GF-D8 (cell line): ENCODE measurements at places on chromosomes 1 and 21.

DNA sequence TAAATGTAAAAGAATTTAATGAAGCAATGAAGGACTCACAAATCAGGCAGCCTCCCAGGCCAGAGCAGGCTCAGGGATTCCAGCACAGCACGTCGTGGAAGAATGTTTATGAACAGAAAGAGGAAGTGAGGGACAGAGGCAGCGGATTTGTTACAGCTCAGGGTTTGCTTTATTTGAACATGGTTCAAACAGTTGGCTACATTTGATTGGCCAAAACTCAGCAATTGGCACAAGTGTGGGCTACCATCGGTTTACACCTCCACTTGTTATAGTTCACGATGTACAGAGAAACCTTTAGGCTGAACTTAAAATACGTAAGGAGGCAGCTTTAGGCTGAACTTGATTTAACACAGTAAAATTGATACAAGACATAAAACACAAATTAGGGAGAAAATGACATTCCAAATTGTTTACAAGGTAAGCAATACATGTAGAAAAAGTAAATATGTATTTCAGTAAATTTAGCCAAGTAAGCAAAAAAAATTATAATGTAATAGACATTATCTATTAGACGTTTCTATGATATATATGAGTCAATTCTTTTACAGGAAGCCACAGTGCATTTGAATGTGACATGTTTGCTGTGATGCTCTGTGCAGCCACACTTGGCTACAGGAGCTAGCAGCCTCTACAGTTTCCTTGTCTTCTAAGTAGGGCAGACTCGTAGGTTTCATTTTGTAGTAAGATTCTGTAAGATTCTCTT is 126.5 kb downstream of the ADSS2 start:
- peak; percentile 3 for DNase-seq

DNA sequence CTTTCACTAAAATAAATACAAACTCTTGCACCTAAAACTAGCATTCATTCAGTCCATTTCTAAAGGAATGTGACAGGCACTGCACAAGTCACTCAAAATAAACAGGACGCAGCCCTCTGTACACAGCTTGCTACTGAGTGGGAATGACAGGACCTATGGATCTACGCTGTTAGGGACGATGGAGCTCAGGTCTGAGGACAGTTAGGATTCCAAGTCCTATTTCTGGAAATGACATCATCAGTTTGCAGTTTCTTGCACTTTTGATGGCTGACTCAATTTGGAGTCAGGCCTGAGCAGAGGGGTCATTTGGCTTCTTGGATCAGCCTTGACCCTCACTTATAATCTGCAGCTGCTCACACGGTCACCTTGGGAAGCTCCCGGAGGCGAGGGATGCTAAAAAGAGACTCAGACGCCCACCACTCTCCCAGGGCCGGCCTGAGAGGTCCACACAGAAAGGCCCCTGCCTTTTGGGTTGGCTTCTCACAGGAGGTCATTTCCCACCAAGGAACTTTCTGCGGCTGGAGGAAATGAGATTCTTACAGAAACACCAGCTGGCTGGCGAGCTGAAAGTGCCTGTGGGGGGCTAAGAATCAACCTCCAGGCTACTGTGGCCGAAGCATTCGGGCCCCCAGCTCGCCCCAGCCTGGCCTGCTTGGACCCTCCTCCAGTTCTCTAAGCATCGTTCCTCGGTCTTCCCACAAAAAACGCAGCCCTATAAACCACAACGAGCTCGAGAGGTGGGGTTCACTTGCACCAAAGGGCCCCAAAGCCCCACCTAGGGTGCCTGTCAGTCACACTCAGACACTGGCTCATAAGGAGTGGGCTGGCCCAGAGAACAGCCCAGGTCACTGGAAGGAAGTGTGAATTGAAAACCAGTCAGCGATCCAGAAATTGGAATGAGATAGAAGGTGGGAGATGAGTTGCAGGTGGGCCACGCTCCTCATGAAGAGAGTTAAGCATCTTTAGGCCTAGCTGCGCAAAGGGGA is 8.9 kb upstream of the PDE9A start:
- DNase-seq = no peak

GRCh38 chr1:164739189-164739588 is 180.2 kb downstream of the PBX1 start:
- DNase-seq = no peak

GRCh38 chr1:83961571-83962295 is 37.2 kb downstream of the TTLL7 start:
- no peak for DNase-seq

- DNase-seq = no peak
Measured at GRCh38 chr1:182525342-182525741, 63.7 kb downstream of the RNASEL start.

DNA sequence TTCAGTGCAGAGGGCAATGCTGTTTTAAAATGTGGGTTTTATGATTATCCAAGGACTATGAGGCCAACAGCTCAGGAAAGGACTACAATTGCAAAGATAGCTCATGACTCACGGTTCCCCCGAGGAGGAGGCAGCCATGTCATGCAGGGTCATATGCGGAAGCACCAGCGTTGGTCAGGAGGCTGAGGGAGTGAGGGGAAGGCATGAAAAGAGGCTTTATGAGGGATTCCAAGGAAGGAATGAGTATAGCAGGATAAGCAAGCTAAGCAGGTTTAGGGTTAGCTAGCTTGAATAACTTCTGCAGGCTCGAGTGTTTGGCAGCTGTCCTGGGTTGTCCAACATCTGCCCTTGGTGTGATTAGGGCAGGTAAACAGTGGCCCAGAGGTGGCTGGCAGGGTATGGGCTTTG is 495.1 kb downstream of the SETD4 start:
- no peak for DNase-seq

DNA sequence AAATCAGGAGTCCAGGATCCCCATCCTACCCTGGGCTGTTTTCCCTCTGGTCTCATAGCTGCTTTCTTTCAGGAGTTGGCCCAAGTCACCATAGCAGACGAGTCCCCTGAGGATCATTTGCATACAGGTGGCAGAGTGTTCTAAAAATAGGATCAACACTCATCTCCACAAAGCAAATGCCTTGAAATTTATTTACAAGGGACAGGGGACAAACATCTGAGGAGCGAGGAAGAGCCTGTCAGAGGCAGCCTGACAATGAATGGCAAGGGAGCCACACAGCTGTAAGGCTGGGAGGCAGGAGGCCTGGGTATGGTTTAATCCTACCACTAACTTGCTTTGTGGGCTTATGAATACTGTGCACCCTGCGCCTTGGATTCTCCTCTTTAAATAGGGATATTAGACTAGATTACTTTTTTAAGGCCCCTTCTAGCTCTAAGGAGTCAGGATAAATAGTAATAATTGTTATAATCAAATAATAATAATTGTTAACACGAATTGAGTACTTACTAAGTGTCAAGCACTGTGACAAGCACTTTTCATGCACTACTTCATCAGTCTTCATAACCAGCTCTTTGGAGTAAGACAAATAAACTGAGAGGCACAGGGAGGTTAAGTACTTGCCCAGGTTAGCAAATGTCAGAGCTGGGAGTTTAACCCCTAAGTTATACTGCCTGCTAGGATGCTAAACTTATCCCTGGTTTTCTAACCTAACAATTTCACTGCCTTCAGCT is 34.5 kb downstream of the RAB3B start:
- no peak for DNase-seq

GRCh38 chr1:178308438-178308837 is 188.3 kb downstream of the CLEC20A start:
- DNase-seq = no peak

DNA sequence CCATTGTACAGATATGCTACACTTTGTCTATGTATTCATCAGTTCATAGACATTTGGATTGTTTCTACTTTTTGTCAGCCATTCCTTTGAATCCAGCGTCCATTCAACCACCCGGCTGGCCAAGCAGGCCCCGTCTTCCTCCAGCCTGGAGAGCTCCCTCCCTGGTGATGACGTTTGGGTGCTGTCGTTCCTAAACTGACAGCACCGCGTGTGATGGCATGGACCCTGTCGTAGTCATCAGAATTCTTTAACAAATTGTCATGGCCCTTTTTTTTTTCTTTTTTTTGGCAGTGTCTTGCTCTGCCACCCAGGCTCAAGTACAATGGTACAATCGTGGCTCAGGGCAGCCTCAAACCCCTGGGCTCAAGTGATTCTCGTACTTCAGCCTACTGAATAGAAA is 138.6 kb upstream of the ERRFI1 start:
- DNase-seq = no peak

DNA sequence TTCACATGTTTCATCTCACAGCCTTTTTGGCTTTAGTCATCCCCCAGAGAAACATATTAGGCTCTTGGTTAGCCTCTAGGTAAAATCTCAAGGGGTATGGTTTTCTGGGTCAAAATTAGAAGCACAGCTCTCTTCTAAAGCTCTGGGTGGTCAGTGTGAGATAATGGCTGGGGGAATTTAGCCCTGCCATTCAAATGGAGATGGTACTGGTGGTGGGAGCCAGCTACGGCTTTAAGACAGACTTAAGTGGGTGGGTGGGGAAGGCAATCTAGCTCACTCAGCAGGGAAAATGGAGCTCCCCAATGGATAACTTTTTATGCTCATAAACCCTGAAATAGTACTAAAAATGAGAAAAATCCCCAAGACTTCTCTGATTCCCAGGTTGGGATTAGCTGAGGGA is 5.7 kb downstream of the TEX38 start:
- no peak for DNase-seq

DNA sequence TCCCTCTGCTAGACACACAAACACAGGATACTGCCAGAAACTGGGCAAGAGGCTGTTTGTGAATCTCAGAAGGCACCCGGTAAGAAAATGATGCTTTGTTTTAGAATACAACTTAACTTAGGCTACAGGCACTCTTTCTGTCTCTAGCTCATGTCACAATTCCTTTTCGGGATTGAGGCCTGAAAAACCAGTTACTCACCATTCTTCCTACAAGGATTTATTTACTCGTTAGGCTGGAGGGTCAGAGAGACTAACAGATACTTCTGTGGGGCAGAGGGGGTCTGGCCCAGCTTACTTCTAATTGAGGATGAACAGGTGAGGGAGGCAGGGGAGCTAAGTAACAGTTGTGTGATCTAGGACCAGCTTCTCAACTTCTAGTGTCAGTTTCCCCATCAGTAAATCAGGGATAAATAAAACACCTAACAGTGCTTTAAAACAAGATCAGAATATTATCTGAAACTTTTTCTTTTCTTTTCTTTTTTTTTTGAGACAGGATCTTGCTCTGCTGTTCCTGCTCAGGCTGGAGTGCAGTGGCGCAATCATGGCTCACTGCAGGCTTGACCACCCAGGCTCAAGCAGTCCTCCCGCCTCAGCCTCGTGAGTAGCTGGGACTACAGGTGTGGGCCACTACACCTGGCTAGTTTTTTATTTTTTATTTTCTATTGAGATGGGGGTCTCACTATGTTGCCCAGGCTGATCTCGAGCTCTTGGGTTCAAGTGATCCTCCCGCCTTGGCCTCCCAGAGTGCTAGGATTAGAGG is 31.9 kb downstream of the NFYC start:
- DNase-seq = no peak

GRCh38 chr1:165632491-165632890 is 1.5 kb downstream of the MGST3 start:
- DNase-seq = no peak

DNA sequence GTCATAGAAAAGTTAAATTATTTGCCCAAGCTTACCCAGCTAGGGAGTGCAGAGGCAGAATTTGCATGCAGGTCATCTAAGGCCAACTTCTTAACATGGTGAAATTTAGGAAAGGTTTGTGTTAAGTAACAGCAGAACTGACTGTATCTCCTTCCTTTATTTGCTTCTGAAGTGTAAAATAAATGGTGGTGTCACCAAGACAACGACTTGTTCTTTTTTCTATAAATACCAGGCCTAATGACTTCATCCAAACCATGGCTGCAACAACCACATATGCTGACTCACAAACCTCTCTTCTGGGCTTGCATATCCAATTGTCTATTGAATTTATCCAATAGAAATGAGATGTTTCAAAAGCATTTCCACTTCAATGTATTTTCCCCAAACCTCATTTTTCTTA is 19.1 kb downstream of the COL24A1 start:
- no peak for DNase-seq

GRCh38 chr1:90313778-90314177 is 318.9 kb downstream of the ZNF326 start:
- no peak for DNase-seq

GRCh38 chr1:171126504-171126903 is 35.8 kb downstream of the FMO3 start:
- no peak for DNase-seq

GRCh38 chr1:43454270-43455011 is 710 bp upstream of the HYI start:
- peak; percentile 63 for DNase-seq

DNA sequence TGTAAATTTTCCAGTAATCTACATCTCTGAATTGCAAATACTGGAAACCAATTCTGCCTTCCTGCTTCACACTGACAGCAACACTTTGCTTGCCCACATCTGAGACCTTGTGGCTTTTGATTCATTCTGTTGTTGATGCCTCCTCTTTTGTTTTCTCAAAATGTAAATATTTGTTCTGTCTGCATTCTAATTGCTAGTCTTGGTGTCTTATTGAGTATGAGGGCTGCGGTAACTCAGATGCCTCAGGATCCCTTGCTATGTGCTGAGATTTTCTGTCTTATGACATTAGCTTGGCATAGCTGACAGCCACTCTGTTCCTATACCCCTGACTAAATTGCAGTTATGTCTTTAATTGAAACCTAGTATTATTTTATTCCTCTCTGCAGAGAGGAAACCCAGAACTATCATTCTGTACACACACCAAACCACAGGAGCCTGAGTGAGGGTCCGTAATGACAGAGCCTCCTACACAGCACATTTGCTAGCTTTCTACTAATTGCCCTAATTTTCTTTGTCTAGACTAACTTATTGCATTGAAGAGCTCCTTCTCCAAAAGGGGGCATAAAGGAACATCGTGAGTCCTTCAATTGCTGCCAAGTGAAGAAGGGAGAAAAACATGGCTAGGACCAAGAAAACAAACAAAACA is 72.1 kb downstream of the GREM2 start:
- DNase-seq = no peak

GRCh38 chr1:19893687-19894086 is 11.5 kb downstream of the OTUD3 start:
- DNase-seq = no peak

DNA sequence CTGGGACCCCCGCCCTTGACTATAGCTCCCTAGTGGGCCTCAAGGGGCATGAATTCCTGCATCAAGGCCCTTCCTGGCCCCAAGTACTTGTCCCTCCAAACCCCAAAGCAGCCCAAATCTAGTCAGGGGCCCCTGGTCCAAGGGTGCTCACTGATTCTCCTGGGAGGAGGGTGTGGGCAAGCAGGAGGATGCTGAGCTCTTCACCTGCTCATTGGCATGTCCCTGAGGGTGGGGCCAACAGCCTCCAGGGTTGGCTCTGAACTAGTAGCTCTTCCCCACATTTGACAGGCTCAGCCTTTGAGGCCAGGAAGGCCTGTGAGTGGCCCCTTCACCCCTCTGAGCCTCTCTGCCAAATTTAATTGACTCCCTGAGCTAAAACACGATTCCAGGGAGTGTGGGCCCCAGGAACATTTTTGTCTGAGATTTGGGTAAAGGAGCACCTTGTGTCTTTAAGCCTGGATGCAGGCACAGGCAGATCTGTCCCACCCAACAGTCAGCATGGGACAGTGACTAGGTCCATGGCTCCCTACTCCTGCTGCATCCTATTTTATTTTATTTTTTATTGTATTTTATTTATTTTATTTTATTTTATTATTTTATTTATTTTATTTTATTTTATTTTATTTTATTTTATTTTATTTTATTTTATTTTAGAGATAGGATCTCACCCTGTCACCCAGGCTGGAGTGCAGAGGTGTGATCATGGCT is 11.0 kb upstream of the WNT9A start:
- DNase-seq = no peak
